Mesenteric fat pad (tissue), 1 donor: ENCODE measurements at places on chromosomes 6 and 20. TPM values are rescaled to one million over a fixed set of nuclear protein-coding genes. Genes with fewer than 3 reads are reported as not detected.
A peak's percentile ranks its signal among the peaks of the same experiment; 100 is the strongest.

GRCh38 chr6:103819509-103819908, 1040.2 kb downstream of the HACE1 start:
- DNase-seq = no peak

GRCh38 chr20:35972462-35972861, 4.1 kb downstream of the CNBD2 start:
- DNase-seq = no peak

DNA sequence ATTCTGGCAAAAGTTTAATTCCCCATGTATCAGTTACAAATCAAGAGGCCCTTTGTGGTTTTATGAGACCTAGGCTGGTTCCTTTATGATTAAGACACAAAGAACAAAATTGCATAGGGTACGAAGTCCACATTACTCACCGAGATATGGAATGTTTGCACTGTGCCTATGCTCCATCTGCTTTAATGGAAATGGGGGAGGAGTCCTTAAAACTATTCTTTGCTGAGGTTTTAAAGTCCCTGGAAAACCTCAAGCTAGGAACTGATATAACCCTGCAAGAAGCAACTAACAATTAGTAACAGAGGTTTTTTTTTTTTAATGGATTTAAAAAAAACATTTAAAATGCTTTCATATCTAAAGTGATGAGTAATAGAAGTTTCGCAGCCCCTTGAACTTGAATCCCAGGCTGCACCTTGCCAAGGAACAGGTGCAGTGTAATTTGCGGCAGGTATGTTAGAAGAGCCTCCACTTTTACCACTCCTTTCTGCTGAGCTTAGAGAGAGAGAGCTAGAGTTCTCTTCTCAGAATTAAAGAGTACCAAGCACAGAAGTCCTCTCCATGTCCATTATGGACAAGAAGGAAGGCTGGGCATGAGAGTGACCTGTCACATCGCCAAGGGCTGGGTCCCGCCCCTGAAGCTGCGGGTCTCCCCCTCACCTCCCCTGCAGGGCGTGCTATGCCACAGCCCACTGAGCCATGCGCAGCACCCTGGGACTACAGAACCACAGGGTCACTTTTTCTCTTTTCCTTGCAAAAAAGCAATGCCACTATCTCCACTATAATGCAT, 2.3 kb downstream of the SERPINB1 start:
- DNase-seq = no peak

DNA sequence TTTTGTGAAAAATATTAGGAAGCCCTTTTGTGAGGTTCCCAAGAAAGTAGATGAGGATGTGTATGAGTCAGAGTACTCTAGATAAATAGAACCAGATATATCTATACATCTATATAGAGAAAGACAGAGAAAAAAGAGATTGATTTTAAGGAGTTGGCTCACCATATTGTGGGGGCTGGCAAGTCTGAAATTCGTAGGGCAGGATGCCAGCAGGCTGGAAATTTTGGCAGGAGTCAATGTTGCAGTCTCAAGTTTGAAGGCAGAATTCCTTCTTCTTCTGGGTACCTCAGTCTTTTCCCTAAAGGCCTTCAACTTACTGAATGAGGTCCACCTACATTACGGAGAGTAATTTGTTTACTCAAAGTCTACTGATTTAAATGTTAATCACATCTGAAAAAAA, 65.3 kb upstream of the SAMD3 start:
- DNase-seq = no peak

GRCh38 chr6:130593200-130593599, 227.4 kb downstream of the TMEM200A start:
- no peak for DNase-seq

- DNase-seq = peak; percentile 94
Observed at GRCh38 chr20:35953387-35954199, 709 bp downstream of the SCAND1 start.

DNA sequence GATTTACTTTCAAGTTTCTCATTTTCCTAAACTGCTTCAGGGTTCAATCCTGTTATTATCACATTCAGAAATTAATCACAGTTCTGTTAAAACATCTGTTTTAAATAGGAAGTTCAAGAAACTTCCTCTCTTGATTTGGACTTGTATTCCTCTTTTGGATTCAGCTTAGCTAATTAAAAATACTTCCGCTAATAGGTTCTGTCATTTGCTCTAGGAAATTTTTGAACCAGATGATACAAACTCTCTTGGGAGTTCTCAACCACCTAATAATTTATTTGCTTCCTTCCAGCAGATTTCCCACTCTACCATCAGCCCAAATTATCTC, 15.9 kb upstream of the TMEM30A start:
- no peak for DNase-seq

- no peak for DNase-seq
Observed at GRCh38 chr6:168929871-168930450, 323.7 kb downstream of the THBS2 start.

DNA sequence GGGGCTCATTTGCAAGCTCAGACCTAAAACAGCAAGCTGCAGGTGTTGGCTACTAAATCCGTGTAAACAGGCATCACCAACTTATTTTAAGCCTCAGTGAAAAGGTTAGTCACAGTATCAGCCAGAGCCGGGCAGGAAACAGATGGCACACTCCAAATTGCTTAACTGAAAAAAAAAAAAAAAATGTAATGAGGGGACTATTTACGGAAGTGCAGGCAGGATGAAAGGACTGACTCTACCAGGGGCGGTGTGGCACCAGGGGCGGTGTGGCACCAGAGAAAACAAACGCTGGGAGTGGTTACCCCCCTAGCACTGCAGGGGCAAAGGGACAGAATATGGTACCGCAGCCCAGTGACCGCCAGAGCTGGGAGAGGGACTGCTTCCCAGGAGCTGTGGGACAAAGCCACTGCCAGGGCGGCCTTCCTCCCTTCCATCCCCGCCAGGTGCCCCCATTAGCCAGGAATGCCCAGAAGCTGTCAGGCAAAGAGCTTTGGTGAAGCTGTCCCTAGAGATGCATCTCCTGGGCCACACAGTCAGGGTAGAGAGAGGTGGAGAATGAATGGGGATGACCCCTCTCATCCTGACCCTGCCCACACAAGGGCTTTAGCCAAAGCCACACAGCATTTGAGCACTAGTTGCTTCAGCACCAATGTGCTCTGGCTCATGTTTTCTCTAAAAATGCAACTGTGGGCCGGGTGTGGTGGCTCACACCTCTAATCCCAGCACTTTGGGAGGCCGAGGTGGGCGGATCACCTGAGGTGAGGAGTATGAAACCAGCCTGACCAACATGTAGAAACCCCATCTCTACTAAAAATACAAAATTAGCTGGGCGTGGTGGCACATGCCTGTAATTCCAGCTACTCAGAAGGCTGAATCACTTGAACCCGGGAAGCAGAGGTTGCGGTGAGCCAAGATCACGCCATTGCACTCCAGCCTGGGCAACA, 39.6 kb upstream of the GFOD1 start:
- no peak for DNase-seq

- no peak for DNase-seq
Observed at GRCh38 chr6:36075656-36076055, 48.0 kb downstream of the MAPK14 start.

GRCh38 chr6:75926293-75927168, 145.9 kb downstream of the IMPG1 start:
- no peak for DNase-seq

DNA sequence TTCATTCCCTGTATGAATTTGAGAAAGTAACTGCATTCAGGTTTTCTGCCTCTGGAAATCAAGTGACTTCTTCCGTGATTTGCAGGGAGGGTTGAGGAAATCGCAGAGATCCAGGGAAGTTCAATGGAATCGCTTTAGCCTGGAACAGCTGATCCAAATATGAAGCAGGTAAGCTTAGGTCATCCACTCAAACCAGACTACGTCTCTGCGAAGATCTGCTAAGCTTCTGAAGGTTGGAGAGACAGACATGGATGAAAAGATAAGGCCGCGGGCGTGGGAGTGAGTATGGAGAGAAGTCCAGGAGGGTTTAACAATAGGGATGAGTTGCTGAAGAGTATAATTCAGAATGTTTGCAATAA, 34.2 kb upstream of the BTN3A2 start:
- DNase-seq = peak; percentile 37

DNA sequence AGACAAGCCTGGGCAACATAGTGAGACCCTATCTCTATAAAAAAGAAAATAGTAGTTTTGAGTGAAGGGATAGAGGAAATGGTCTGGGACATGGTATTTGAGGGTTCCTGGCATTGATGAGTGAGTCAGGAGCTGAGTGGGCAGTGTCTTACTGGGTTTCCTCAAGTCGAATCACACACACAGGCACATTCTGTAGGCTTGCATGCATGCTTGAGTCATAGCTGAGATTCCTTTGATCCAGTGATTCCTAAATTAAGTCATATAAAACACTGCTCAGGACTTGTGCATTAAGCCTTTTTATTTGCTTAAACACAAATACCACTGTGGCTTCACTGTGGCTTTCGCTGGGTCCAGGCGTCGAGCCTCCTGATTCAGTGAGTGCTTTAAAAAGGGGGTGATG, 71.8 kb upstream of the TMEM181 start:
- no peak for DNase-seq

DNA sequence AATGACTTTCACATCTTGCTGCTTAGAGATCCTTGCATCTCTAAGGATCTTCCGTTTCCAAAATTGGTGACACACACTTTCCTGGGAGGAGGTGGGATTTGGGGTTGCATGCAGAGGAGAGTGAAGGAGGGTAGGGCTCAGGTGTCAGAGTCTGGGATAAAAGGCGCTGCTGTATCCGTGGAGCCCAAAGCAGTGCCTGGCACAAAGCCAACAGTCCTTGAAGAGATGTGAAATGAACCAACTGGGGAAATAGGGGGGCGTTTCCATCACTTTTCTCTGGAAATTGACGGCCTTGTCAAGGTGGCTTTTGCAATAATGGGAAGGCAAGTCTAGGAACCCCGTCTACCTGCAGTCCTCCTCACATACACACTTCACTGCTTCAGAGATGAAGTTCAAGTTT, 59.5 kb upstream of the NELFCD start:
- DNase-seq = no peak

- DNase-seq = no peak
Observed at GRCh38 chr6:12717356-12717755, 789 bp downstream of the PHACTR1 start.

DNA sequence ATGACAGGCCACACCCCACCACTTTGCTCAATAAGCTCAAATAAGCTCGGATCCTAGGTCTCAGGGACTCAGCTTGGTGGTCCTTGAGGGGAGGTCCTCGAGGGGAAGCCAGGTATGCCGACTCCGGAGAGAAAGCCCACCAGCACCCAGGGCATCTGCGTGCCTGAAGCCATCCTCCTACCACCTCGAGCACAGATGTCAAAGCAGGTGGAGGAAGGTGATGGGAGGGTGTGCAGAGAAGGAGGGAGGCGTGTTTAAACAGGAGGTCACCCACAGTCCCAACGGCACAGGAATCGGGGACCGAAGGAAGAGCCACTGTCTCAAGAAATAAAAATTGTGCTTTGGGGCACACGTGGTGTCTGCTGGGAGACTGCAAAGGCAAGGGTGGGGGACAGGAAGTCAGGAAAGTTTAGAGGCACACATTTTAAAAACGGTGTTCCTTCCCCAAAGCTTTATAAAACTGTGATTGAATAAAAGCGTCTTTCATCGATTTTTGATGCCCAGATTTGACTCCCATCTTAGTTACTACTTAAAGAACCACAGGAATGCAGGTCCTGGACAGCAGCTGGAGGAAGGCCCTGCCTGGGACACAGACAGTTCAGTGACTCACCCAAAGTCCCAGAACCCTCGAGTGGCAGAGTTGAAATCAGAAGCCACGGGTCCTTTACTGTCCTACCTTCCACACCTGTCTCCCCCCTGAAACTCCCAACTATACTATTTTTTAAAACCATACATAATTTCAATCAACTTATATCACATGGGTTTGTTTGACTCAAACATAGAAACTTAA, 221.0 kb upstream of the PDE10A start:
- no peak for DNase-seq

- peak; percentile 8 for DNase-seq
Observed at GRCh38 chr20:36658300-36658699, 12.3 kb upstream of the SLA2 start.

GRCh38 chr6:73258721-73259120, 4.3 kb downstream of the KHDC1 start:
- DNase-seq = no peak

- DNase-seq = no peak
Observed at GRCh38 chr6:70164556-70164955, 138.3 kb downstream of the COL9A1 start.

DNA sequence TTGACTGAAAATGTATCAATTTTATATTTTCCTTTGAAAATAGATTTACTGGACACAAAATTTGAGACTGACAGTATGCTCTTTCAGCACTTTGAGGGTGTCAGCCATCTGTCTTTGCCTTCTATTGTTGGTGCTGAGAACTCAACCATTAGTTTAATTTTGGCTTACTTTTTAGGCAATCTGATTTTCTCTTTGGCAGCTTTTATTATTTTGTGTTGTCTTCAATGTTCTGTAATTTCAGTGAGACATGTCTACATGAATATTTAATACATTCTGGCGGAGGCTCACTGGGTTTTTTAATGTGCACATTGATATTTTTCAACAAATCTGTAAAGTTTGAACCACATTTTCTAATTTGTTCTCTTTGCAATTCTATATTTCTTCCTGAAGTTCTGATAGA, 648.6 kb downstream of the C6orf118 start:
- DNase-seq = no peak

GRCh38 chr6:161027385-161027784, 35.8 kb downstream of the MAP3K4 start:
- DNase-seq = no peak

- no peak for DNase-seq
Observed at GRCh38 chr20:18304618-18305017, 16.3 kb downstream of the ZNF133 start.

DNA sequence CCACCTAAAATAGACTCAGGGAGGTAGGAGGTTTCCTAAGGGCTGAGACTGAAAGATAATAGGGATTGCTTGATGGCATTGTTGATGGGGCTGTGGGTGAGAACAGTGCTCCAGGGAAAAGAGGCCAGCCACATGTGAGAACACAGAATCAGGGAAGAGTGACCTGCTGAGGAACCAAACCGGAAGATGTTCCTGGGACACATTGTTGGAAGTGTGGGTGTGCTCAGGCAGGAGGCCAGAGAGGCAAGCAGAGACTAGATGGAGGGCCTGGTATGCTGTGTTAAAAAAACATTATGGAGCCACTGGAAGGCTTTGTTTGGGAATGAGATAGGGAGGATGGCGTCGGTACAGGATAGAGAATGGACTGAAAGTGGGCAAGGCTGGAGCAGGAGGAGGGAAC, 23.3 kb downstream of the RNF144B start:
- no peak for DNase-seq

DNA sequence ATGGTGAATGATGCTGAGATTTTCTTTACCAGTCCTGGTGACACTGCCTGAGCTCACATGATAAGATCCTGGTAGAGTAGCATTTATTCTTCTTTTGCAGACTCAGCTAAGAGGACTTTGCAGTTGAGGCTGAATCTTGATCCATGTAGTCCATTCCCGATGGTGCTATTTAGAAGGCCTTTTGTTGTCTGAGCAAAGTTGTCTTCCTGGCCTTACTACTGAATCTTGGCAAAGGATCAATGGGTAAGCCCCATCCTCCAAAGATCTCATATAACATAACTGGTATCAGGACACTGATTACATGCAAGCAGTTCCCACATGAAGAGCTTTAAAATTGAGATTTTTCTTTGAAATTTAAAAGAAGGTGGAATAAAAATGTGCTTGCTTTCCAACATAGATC, 291.6 kb downstream of the SOX4 start:
- DNase-seq = no peak

Gene SLC26A8
- 0.35 TPM for total RNA-seq

Gene KIF25
- 0.93 TPM for total RNA-seq

Gene TRIM26
- 32.1 TPM for total RNA-seq

Gene CCN2
- total RNA-seq = 99.8 TPM

Gene ADGRF1
- total RNA-seq = not detected

Gene OOEP
- total RNA-seq = not detected

Gene PNLDC1
- total RNA-seq = not detected

Gene PACRG
- total RNA-seq = not detected

Gene MEI4
- total RNA-seq = not detected

Gene OR2H2
- not detected for total RNA-seq

Gene SIRPB2
- 25.5 TPM for total RNA-seq
